Suprapubic skin (tissue), 4 donors: ENCODE measurements at places on chromosomes 12 and 14. TPM values are rescaled to one million over a fixed set of nuclear protein-coding genes. Genes with fewer than 3 reads are reported as not detected.

DNA sequence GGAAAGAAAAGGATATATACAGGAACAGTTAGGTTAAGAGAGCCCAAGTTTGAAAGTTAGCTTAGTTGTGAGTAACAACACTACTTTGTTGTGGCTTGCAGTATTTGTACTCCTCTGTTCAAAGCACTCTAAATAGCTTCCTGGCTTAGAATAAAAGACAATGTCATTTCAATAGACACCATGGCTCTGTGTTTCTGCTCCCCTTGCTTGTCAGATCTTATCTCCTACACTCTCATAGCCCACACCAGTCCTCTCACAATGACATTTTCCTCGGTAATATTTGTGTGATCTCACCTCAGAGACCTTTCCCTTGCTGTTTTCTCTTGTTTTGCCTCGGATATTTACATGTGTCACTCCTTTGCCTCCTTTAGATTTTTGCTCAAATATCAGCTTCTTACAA, 418.4 kb downstream of the MDGA2 start:
- DNase-seq: no peak

The TMTC1 gene
- 23.3 TPM for total RNA-seq

The MYRFL gene
- total RNA-seq: 3.2 TPM

GRCh38 chr12:105351523-105351922, 21.0 kb downstream of the C12orf75 start:
- DNase-seq: no peak

- DNase-seq: no peak
Measured at GRCh38 chr14:56482310-56482911, 97.2 kb upstream of the TMEM260 start.
